Brain microvascular endothelial cell (primary cell): ENCODE measurements at places on chromosomes 16 and 17.

GRCh38 chr16:27474921-27475320 is 72.9 kb downstream of the IL21R start:
- no peak for DNase-seq

GRCh38 chr17:79829004-79829403 is 10.2 kb downstream of the CBX4 start:
- no peak for DNase-seq

DNA sequence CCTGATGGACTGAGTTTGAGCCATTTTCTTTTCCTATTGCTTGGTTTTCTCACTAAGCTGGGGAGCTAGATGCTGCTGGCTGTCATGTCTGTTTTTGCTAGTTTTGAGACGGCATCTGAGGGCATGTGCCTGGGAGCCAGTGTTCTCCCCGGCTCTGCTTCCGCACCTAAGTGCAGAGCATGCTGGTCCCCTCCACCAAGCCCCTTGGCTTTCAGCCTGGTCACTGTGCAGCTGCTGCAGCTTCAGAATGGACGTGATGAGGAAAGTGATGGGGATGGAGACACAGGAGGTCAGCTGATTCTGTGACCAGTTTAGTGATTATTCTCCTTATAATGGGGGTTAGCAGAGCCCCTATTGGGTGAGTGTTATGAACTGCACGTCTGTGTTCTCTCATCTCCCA is 28.5 kb downstream of the DNAH17 start:
- DNase-seq, result no peak

- no peak for DNase-seq
These were observed 31.9 kb downstream of the MYO18A start for GRCh38 chr17:29148257-29148789.

- no peak for DNase-seq
These were observed 30.0 kb downstream of the NOL11 start for GRCh38 chr17:67747681-67748235.

DNA sequence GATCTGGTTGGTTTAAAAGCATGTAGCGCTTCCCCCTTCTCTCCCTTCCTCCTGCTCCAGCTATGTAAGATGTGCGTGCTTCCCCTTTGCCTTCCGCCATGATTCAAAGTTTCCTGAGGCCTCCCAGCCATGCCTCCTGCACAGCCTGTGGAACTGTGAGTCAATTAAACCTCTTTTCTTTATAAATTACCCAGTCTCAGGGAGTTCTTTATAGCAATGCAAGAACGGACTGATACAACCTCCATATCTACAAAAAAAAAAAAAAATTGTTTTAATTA is 16.6 kb upstream of the PDXDC1 start:
- no peak for DNase-seq

DNA sequence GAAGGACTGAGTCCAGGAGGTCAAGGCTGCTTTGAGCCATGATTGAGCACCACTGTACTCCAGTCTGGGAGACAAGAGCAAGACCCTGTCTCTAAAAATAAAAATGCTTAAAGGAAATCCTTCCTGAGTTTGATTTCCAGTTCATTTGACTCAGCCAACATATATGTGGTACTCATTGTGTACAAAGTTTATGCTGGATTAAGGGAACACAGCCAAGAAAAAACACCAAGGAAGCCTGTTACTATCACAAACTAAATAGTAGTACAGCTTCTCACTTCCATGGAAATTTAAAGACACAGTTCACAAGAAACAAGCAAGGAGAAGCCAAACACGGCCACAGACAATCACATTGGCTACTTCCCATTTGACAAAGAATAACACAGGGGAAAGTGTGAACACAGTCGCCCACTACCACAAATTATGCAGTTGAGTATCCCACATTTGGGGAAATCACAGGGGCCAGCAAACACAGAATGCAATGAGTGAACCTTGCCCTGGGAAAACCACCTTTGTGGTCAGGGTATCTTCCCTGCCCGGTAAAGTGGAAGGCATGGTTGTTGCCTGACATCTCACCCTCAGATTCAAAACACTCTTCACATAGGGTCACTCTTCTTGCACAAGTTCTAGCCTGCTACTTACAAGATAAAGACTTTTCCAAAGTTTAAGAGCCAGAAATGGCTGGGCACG is 14.5 kb downstream of the TEX14 start:
- peak; percentile 61 for DNase-seq

DNA sequence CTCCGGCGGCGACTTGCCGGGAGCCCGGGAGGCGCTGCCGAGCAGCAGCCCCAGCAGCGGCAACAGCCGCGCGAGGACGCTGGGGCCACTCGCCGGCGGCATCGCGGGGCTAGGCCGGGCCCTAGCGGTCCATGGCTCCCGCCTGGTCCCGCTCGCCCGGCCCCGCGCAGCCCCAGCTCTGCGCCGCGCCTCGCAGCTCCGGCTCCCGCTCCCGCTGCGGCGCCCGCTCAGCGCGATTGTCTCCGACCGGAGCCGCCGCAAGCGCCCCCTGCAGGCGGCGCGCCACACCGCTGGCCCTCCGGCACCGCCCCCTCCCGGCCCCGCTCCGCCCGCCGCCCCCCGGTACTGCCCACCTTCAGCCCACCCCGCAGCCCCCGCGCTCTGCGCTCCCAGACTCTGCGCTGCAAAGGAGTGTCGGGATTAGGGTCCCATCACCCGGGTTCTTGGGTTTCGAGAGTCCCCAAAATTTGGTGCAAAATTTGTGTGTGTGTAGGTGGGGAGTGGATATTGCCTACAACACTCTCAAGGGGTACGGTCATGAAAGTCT is at the start of gene FAM171A2:
FAM171A2 (minus strand) TSS at position 241 of the 547 bp plus-strand sequence; CDS start at position 102, 139 bp downstream.
- no peak for DNase-seq

DNA sequence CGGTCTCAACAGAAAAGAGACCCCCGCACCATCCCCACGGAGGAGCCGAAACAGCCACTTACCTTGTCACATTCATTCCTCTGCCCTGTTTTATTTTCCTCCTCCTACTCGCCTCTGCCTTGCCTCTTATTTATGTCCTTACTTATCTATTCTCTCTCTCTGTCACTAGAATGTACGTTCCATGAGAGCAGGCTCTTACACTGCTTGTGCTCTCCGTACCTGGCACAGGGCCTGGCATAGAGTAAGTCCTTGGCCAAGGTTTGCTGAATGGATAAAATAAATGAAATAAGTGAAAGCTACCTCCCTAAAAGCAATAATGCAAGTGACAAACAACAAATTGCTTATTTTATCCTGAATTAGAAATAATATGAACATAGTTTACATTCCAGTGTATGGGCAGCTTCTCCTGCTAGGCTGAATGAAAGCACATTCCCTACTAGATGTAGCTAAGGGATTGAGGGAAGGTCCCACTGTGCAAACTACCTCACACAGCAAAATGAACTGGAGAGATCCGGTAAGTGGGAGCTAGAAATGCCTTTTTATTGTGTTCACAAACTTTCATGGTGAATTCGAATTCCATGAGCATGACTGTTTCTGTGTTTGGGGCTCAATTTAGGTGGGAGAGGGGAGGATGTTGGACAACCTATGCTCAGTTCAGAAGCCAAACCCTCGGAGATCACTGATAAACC is 173.1 kb downstream of the PARN start:
- no peak for DNase-seq

- DNase-seq, result no peak
These were observed 49.9 kb downstream of the DNAH17 start for GRCh38 chr17:78527345-78527744.

- peak; percentile 38 for DNase-seq
These were observed 7.7 kb upstream of the NPIPB2 start for GRCh38 chr16:11949527-11949926.

DNA sequence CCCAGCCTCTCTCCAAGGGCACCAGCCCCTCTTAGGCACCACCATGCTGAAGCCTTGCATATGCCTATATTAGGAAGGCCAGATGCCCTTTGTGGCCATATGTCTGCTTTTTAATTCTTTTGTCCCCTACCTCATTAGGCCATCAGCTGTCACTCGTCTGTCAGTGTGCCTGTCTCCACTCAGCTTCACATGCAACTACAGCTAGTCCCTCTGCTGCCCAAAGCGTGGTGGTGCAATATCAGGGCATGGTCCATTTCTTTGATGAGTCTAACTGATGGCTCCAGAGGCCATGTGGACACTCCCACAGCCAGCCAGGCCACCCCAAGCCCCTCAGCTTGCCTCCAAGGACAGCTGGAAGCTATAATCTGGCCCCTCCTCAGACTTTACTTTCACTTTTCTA is 36.3 kb downstream of the MYO18A start:
- DNase-seq, result peak; percentile 51

- DNase-seq, result no peak
These were observed 17.2 kb downstream of the KDM8 start for GRCh38 chr16:27220527-27220926.

GRCh38 chr16:67655363-67655762 is 4.7 kb downstream of the ACD start:
- DNase-seq, result no peak

DNA sequence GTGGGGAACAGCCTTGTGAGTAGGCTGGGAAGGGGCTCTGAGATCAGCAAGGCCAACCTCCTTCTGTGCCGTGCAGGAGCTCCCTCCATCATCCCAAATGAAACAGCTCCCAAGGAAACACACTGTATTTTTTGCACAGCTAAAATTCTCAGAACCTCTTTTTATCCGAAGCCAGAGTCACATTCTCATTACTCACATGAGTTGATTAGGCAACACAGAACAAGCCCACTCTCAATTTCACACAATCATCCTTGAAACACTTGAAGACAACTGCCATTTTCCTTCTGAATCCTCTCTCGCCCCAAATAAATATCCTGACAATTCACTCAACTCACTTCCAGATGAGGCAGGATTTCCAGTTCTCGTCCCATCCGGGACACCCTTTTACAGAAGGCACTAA is 66.1 kb downstream of the MYO18A start:
- no peak for DNase-seq

GRCh38 chr17:45857977-45858708 is 13.5 kb downstream of the SPPL2C start:
- DNase-seq, result peak; percentile 22

DNA sequence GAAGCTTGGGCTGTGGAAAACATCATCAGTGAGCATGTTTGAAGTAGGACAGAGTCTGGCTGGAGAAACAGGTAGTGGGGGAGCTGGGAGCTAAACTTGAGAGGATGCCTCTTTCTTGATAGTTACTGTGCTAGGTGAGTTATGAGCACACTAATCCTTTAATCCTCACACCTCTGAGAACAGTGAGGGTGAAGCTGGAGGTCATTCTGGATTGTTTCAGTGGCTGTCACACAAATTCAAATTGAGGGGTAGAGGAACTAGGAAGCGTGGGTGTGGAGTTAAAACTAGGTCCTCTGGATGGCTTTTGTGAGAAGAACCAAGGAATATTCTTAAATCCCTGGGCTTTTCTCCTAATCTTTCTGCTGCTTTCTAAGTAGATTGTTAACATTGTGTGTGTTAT is 3.3 kb downstream of the AKAP1 start:
- DNase-seq, result no peak
